ENCODE measurements at places on chromosomes 4 and X.

- DNase-seq: no peak
Measured at GRCh38 chr4:188177997-188178675, 38.9 kb downstream of the TRIML1 start.

- DNase-seq: no peak
Measured at GRCh38 chrX:12421918-12422317, 283.6 kb downstream of the FRMPD4 start.

GRCh38 chr4:85406185-85406584, 68.8 kb upstream of the ARHGAP24 start:
- DNase-seq: no peak

GRCh38 chr4:74475091-74475800, 30.3 kb downstream of the AREG start:
- no peak for DNase-seq

DNA sequence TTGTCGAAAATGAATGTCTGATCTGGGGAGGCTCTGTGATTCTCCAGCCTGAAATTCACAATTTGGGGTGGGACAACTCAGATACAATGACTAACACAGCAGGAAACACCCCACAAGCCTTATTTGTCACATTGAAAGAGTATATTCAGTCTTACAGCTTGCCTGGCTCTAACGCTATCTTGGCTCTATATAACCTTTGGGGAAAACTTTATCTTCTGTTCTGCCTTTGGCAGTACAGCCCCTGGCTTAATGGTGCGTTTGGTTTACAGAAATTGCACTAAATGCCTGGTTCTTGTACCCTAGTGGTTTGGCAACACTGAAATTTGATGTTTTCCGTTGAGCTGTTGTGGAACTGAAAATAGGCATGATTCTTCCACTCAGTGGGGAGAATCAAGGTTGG, 178.1 kb upstream of the VEGFC start:
- no peak for DNase-seq

DNA sequence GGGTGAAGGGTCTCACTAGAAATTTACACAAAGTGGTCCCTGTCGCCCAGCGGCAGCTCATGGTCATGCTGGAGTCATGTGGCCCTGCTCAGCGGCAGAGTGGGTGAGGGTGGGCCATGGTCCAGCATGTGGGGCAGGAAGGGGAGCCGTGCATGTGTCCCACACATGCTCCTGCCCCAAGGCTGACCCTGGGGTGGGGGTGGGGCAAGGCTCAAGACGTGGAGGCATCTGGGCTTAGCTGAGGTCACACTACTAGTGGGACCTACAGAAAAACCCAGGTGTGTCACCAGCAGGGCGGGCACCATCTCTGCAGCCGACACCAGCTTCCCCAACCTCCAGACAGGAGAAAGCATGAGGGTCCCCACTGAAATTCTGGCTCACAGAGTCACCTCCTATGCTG, 42.4 kb downstream of the EVC start:
- DNase-seq: no peak

DNA sequence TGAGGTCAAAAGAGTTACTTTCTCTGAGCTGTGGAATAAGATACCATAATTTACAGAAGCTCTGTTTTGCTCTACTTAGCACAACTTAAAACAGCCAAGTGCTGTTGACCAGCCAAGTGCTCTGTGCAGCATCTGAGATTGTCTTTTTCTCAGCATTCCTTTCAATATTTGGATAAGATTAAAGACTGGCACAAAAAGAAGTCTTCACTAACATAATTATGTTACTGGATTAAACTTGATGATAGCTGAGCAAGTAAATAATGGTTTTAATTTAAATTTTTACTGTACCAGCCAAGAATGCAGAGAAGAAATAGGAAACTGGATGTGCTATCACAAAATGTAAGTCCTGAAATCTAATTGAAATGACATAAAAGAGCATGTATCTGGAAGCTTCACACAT, 60.4 kb downstream of the NPY2R start:
- DNase-seq: no peak

- peak; percentile 52 for DNase-seq
Measured at GRCh38 chrX:153829799-153830639, at the start of gene PDZD4. PDZD4 (minus strand) TSS chrX:153830544; CDS start chrX:153830298, 246 bp downstream.

DNA sequence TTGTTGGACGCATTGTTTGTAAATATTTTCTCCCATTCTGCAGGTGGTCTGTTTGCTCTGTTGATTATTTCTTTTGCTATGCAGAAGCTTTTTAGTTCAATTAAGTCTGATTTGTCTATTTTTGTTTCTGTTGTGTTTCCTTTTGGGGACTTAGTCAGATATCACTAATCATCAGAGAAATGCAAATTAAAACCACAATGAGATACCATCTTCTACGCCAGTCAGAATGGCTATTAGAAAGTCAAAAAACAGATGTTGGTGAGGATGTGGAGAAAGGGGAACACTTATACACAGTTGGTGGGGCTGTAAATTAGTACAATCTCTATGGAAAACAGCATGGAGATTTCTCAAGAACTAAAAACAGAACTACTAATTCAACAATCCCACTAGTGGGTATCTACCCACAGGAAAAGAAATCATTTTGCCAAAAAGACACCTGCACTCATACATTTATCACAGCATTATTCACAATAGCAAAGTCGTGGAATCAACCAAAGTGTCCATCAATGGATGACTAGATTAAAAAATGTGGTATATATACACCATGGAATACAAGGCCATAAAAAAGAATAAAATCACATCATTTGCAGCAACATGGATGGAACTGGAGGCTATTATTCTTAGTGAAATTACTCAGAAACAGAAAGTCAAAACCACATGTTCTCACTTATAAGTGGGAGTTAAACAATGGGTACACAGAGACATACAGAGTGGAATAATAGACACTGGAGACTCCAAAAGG, 8.1 kb downstream of the COQ2 start:
- DNase-seq: no peak

DNA sequence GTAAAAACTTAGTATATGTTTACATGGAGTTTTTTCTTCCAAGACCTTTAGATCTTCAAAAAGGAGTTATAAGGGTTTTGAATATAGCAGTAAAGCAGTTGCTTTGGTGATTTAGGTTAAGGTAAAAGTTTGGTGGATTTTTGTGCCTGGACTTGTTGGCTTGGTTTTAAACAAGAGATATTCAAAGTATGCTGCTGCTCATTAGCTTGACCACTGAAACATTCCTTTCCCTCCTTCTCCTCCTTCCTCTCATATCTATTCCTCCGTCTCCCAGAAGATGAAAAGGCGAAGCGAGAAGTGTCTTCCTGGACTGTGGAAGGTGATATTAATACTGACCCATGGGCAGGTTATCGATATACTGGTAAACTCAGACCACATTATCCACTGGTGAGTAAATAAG, 38.4 kb downstream of the METAP1 start:
- no peak for DNase-seq
